Hindlimb muscle (tissue), 1 donor: ENCODE measurements at places on chromosomes 5 and 9. TPM values are rescaled to one million over a fixed set of nuclear protein-coding genes. Genes with fewer than 3 reads are reported as not detected.

The HMMR gene
- 7.2 TPM for polyA plus RNA-seq

The FGF1 gene
- polyA plus RNA-seq: 5.1 TPM

GRCh38 chr5:167008705-167009104, 1282.7 kb upstream of the WWC1 start:
- no peak for DNase-seq

- DNase-seq: no peak
Observed at GRCh38 chr5:131541071-131541470, 94.0 kb downstream of the RAPGEF6 start.

DNA sequence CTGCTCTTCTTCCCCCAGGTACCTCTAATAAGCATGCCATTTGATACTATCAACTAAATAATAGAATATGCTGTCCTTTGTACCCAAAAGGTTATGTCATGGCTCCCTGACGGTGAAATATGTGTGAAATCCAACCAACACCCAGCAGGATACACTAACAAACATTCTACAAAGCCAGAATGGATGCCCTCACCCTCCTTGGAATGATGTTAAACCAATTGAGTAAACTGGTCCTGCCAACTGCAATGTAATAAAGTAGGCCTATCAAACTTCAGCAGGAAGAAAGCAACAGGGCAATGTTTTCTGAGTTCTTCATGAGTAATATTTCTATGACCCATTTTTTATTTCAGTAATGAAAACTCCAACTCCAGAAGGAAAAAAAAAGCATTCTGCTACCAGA, 24.9 kb downstream of the RGMB start:
- no peak for DNase-seq

- DNase-seq: no peak
Observed at GRCh38 chr5:77282337-77283027, 72.0 kb downstream of the PDE8B start.

DNA sequence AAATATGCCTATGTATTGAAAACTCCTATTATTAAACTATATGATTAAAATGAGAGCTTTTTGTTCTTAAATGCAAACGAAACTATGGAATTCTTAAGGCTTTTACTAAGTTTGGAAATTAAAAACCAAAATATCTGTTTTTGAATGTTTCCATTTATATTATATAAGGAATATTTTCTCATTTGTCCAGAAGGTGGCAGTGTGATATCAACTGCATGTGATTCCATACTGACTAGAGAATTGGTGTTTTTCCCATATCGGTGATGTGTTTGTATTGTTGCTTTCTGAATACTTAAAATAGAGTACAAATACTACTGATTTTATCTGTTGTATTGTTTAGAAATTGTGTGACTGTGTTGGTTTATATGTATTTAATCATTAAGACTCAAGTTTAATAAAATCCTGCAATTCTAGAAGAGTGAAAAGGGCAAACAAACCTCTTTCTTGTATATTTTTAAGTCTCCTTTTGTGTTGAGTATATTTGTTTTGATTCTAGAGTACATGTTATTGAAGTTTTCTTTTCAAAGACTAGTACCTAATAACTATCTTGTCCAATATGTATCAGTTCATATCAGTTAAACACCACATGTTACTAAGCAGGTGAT, 320.8 kb downstream of the CCDC171 start:
- peak; percentile 66 for DNase-seq

DNA sequence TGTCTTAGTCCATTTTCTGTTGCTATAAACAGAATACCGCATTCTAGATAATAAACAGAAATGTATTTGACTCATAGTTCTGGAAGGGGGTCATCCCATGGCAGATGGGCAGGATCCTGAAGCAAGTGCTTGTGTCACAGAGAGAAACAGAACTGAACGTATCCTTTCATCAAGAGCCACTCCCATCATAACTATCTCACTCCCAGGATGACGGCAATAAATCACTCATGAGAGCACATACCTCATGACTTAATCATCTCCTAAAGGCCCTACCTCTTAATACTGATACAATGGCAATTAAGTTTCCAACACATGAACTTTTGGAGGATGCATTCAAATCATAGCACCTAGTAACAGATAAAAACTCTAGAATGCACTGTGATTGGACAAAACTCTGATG, 142.9 kb downstream of the CAMK4 start:
- no peak for DNase-seq
